ENCODE measurements at places on chromosomes 16 and 17.

- H3K4me1 ChIP-seq = no peaks in the 10 kb centered on the region
- no peak overlapping the region for H3K27ac ChIP-seq
- H3K4me3 ChIP-seq = no peak overlapping the region
- H3K27me3 ChIP-seq = no peaks in the 10 kb centered on the region
- DNase-seq = no peak
These were observed 800.8 kb downstream of the CDH11 start for GRCh38 chr16:64321066-64321465.

- H3K4me1 ChIP-seq = peaks cover 14% of the 10 kb centered on the region
- no peaks in the 10 kb centered on the region for H3K36me3 ChIP-seq
- DNase-seq = no peak
- peaks cover 3% of the 10 kb centered on the region for H3K27me3 ChIP-seq
- no peak overlapping the region for H3K4me3 ChIP-seq
These were observed 300.1 kb downstream of the FOXL1 start for GRCh38 chr16:86878236-86879080.

DNA sequence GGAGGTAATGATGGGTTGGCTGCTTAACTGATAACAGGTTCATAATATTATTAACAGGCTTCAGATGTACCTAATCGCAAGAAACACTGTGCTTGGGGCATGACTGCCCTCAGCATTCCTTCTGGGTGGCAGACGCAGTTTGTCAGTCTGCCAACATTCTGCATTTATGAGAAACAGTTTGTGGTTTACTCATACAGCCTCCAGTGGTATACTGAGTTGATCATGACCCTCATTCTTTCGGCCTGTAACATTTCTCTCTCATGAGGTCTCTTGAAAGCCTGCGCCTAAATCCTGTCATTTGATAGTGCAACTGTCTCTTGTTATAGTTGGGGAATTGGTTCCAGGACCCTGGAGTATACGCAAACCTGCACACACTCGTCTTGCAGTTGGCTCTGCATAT is 4.9 kb upstream of the RUSF1 start:
- H3K4me3 ChIP-seq = no peak overlapping the region
- no peak for DNase-seq
- H3K27ac ChIP-seq = no peak overlapping the region
- peaks cover 11% of the 10 kb centered on the region for H3K4me1 ChIP-seq

DNA sequence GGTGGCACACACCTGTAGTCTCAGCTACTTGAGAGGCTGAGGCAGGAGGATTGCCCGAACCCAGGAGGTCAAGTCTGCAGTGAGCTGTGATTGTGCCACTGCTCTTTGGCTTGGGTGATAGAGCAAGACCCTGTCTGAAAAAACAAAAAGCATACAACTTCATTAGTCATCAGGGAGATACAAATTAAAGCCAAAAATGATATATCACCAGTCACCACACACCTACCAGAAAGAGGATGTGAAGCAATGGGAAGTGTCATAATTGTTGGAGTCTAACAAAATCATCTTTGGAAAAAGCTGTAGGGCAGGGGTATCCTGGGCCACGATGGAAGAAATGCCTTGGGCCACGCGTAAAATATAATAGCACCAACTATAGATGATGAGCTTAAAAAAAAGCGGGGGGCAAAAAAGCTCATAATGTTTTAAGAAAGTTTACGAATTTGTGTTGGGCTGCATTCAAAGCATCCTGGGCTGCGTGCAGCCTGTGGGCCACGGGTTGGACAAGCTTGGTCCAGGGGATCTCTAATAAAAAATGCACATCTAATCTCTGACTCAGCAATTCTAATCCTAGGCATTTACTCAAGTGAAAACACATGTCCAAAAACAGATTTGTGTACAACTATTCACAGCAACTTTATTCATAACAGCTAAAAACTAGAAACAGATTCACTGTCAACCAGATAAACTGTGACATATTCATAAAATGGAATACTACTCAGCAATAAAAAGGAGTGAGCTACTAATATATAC is 65.9 kb downstream of the HIC1 start:
- H3K27me3 ChIP-seq = no peaks in the 10 kb centered on the region
- no peak overlapping the region for H3K27ac ChIP-seq

GRCh38 chr16:66890799-66891198 is 10.5 kb downstream of the PDP2 start:
- no peak for DNase-seq
- no peak overlapping the region for H3K27ac ChIP-seq
- no peak overlapping the region for H3K4me3 ChIP-seq

DNA sequence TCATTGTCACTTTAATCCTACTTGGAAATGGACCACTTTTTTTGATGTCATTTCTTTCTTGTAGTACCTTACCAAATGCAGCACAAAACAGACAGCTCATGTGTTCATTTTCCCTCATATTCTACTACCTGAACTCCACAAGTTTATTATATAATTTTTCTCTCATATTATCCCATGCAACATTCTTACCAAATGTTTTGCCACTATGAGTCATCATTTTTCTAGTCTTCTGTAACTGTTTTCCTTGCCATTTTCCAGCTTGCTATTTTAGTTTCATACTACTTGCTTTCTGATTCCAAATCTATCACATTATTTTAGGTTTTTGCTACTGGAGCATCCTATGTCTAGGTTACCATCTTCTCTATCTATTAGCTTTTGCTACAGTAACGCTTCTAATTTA is 332.7 kb downstream of the ZFHX3 start:
- H3K4me3 ChIP-seq = no peak overlapping the region
- H3K27ac ChIP-seq = peak overlapping the region; percentile 56
- no peaks in the 10 kb centered on the region for H3K36me3 ChIP-seq
- no peaks in the 10 kb centered on the region for H3K27me3 ChIP-seq
- DNase-seq = no peak
- no peaks in the 10 kb centered on the region for H3K4me1 ChIP-seq

DNA sequence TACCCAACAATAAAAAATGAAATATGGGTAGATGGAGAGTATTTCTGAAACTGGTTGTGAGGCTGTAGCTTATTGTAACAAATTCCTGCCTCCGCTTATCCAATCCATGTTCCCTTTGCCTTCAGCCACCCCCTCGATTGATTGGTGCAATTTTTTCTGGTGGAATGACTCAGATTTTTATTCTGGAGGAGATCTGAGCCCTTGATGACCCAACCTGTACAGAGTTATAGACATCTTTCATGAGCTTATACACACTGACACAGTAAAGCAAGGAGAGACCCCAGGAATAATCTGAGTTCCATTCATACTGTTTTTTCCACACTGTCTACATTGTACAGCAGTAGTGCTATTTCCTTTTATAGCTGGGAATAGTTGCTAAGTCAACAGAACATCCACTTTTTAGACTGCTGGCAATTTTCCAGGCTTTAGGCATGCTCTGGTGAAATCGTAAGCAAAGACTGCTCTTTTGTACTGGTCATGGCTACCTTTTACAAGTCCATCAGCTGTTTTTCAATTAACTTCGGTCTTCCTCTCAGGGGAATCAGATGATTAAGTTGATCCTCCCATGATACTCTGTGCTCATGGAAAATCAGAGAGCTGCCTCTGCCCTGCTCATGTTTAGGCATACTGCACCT is 30.1 kb downstream of the CCL4 start:
- H3K4me1 ChIP-seq = no peaks in the 10 kb centered on the region
- DNase-seq = no peak
- no peak overlapping the region for H3K27ac ChIP-seq
- H3K36me3 ChIP-seq = no peaks in the 10 kb centered on the region
- H3K27me3 ChIP-seq = peaks cover 15% of the 10 kb centered on the region

DNA sequence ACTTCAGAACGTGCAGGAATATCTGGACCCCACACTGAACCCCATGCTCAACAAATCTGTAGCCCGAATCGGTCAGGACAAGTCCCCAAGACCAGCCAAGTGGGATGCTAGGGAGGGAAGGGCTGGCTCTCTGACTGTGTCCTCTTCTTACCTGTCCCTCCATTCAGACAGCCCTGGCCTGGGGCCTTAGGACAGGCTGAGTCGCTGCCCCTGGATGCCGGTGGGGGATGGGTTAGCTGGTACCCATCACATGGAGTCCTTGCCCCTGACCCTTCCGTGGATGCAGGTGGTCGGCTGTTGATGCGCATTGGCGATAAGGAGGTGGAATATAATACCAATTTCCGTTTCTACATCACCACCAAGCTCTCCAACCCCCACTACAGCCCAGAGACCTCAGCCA is 16.0 kb upstream of the KDM6B start:
- no peak for DNase-seq
- H3K27ac ChIP-seq = no peak overlapping the region
- H3K36me3 ChIP-seq = no peaks in the 10 kb centered on the region
- H3K4me1 ChIP-seq = no peaks in the 10 kb centered on the region
- H3K27me3 ChIP-seq = peaks cover 31% of the 10 kb centered on the region
- no peak overlapping the region for H3K4me3 ChIP-seq

GRCh38 chr17:66841328-66841727 is 6.4 kb downstream of the CACNG5 start:
- H3K27ac ChIP-seq = no peak overlapping the region
- H3K36me3 ChIP-seq = no peaks in the 10 kb centered on the region
- no peak for DNase-seq
- no peak overlapping the region for H3K4me3 ChIP-seq
- peaks cover 33% of the 10 kb centered on the region for H3K27me3 ChIP-seq

DNA sequence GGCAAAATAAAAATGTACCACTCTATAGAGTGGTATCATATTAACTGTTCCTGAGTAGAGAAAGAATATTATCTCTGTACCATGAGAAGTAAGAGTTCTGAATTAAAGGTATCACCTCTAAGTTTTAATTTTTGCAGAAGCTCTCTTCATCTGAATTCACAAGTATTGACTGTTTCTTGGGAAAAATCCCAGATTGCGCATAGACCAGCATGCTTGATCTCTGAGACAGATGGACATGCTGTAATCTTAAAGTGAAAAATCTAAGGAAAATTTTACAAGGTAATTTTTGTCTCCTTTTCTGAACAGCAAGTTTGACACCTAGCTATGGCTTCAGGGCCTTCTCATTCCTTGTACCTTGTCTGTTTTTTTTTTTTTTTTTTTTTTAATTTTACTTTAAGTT is 1050.7 kb upstream of the RBFOX1 start:
- no peak overlapping the region for H3K27ac ChIP-seq
- DNase-seq = no peak
- H3K4me1 ChIP-seq = no peaks in the 10 kb centered on the region
- H3K36me3 ChIP-seq = no peaks in the 10 kb centered on the region

DNA sequence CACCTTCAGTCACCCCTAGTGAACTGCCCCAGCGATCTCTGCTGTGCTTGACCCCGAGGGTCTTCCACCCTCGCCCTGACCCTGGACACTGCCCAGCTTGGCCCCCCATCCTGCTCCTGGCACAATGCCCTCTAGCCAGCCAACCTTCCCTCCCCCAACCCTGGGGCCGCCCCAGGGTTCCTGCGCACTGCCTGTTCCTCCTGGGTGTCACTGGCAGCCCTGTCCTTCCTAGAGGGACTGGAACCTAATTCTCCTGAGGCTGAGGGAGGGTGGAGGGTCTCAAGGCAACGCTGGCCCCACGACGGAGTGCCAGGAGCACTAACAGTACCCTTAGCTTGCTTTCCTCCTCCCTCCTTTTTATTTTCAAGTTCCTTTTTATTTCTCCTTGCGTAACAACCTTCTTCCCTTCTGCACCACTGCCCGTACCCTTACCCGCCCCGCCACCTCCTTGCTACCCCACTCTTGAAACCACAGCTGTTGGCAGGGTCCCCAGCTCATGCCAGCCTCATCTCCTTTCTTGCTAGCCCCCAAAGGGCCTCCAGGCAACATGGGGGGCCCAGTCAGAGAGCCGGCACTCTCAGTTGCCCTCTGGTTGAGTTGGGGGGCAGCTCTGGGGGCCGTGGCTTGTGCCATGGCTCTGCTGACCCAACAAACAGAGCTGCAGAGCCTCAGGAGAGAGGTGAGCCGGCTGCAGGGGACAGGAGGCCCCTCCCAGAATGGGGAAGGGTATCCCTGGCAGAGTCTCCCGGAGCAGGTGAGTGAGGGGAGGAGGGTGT is at the start of gene TNFSF13:
TNFSF13 (plus strand) TSS at position 207 of the 776 bp plus-strand sequence; CDS start at position 497, 290 bp downstream.
- no peaks in the 10 kb centered on the region for H3K27me3 ChIP-seq
- H3K36me3 ChIP-seq = peaks cover 6% of the 10 kb centered on the region
- peak; percentile 85 for DNase-seq
- H3K27ac ChIP-seq = peak within 1 kb of the TSS; percentile 96

DNA sequence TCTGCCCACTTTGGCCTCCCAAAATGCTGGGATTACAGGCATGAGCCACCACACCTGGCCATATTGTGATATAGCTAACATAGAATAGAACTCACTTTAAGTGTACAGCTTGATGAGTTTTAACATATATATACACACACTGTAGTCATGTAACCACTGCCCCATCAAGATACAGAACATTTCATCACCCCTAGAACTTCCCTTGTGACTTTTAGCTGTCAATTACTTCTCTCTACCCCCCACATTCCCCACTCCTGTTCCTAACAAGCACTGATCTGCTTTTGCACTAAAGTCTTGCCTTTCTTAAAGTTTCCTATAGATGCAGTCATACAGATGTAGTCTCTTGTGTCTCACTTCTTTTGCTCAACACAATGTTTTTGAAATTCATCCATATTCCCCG is 93.1 kb downstream of the PITPNC1 start:
- H3K4me1 ChIP-seq = peaks cover 3% of the 10 kb centered on the region
- H3K36me3 ChIP-seq = no peaks in the 10 kb centered on the region
- no peak overlapping the region for H3K4me3 ChIP-seq
- H3K27me3 ChIP-seq = no peaks in the 10 kb centered on the region

DNA sequence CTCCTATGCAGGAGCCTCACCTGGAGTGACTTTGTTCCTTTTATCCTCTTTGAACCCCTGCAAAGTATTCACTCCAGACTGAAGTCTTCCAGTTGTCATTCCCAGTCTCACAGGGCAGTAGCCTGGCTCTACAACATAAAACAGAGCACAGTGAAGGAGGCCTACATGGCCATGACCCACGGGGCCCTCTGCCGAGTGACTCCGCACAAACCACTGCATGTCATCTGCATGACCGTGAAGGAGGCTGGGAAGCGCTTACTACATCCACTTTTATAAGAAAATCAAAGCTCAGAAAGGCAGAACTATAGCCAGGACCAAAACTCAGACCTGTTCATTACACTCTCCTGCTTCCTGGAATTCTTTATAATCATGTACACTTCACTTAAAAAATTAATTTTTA is 42.5 kb downstream of the BRD7 start:
- DNase-seq = no peak
- no peak overlapping the region for H3K4me3 ChIP-seq
- no peaks in the 10 kb centered on the region for H3K4me1 ChIP-seq

DNA sequence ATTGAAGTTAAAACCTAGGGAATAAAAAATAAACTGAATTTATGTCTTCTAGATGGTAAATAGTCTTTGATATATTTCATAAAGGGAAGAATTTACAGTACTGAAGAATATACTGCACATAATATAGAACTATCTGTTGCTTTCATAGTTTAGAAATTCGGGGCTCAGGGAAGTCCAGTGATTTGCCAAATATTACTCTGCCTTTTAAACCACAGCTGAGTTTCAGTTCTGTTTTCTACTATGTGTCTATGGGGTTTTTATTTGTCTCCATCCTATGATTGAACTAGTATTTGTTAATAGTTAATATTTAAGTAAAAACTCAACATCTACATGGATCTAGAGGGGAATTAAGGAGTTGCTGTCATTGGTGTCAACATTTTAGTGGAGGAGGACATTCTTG is 715.0 kb upstream of the CDH8 start:
- H3K27me3 ChIP-seq = no peaks in the 10 kb centered on the region
- no peaks in the 10 kb centered on the region for H3K36me3 ChIP-seq
- no peak overlapping the region for H3K4me3 ChIP-seq

- no peak overlapping the region for H3K27ac ChIP-seq
- no peaks in the 10 kb centered on the region for H3K27me3 ChIP-seq
- DNase-seq = no peak
- H3K36me3 ChIP-seq = peaks cover 6% of the 10 kb centered on the region
- peaks cover 29% of the 10 kb centered on the region for H3K4me1 ChIP-seq
These were observed 54.8 kb upstream of the SEC14L1 start for GRCh38 chr17:77085926-77086432.

All from tibial artery (tissue), 4 donors.